ENCODE measurements at places on chromosomes 2 and 18.

- no peak for DNase-seq
Measured at GRCh38 chr2:119371111-119371510, 4.3 kb downstream of the DBI start.

DNA sequence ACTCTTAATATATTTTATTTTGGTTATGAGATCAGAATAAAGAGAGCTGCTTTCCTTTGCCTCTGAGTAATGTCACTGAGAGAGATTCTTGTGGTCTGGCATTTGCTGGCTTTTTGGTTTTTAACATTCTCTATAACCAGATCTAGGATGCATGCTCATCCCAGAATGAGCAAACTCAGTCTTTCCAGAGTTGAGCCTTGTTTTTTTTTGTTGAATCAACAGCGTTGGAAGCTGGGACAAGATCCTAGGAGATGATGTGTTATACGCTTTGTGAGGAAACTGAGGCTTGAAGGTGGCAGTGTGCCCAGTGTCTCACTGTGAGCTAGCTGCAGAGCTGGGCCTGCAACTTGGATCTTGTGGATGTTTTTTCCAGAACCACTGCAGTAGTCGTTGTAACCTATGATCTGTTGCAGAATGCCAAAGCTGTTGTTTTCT, 19.5 kb downstream of the MYO1B start:
- DNase-seq: no peak

DNA sequence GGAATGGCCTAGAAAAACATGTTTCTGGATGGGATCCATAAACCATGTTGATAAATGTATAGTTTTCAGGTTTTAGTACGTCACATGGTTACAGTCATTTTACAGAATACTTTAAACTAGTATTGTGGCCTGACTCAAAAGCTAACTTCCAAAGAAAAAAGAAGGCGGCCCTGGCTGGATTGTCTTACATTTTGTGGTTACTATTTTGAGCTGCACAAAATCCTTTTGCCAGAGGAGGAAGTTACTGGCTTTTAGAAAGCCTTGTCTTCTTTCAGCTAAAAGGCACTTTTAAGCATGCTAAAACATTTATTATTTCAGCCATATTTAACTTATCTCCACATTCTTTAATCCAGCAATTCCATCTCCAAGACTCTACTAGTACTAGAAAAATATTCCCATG, 227.9 kb downstream of the CDH2 start:
- no peak for DNase-seq

- no peak for DNase-seq
Measured at GRCh38 chr2:101500180-101500579, 25.3 kb upstream of the RFX8 start.

DNA sequence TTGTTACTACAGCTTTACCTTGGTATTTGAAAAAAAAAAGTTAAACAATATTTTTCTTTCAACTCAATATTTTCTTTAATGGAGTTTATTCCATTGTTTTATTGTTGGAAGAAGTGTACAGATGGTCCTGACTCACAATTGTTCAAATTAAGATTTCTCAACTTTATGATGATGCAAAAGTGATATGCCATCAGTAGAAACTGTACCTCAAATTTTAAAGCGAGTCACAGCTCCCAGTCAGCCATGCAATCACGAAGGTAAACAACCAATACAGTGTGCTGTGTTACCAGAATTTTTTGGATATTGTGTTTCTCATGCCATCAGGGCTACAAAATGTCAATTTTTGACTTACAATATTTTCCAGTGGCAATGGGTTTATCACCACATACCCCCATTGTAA, 54.0 kb upstream of the COL5A2 start:
- no peak for DNase-seq

DNA sequence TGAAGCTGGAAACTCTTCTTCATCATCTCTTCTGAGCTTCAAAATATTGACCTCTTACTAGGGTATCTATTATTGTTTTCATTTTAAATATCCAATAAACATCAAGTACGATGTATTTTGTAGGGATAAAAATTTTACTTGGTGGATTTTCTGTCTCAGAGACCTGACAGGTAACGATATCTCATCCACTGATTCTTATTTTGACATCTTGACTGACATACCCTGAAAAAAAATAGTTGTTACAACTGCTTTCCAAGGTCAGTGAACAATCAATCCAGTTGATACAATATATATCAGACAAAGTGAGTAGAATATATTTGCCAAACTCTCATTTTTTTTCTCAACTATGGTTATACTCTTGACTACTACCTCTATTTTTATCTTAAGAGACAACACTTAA, 963.7 kb upstream of the CDH2 start:
- DNase-seq: no peak

GRCh38 chr2:205617905-205618304, 64.4 kb upstream of the NRP2 start:
- DNase-seq: no peak

DNA sequence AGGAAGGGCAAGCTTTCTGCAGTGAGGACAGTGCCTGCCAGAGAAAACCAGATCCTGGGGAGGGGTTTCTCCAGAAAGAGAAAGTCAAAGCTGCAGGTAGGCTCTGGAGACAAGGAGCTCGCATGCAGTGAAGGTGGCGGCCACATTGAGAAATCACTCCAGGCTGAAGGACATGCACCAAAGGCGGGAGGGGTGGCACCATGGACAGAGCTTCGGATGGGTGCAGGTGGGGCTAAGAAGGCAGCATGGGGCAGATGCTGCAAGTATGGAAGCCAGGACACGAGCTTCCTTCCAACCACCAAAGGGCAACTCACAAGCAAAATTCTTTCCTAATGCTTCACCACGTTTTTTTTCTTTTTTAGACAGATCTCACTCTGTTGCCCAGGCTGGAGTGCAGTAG, 104.4 kb upstream of the SLC35G4 start:
- no peak for DNase-seq

DNA sequence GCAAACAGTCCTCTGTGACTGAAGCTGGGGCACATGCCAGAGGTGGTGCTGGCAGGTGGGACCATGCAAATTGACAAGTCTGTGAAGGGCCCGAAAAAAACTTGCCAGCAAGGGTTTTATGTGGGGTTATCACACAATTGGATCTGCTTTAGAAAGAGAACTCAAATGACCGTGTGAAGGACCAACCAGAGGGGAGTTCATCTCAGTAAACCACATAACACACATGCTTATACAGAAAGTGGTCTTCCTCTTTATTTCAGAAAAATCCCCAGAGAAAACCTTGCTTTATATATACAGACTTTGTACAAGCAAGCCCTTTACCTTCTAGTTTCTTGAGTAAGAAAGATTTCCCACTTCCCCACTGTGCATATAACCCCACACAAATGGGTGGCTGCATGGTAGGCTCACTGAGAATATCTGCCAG, 46.7 kb downstream of the KIDINS220 start:
- DNase-seq: no peak

DNA sequence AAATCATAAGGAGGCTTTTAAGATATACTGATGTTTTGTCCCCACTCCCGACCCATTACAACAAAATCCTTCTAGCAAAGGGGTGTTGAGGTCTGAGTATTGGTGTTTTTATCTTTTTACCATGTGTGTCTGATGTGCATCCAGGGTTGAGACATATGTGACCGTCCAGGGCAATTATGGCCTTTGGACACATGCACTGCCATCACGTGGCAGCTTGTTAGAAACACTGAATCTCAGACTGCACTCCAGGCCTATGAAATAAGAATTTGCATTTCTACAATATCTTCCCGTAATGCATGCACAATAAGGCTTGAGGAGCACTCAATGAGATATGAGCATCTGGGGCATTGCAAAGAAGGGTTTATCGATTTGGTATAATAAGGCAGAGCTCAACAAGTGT, 235.1 kb upstream of the ZNF804A start:
- DNase-seq: no peak

DNA sequence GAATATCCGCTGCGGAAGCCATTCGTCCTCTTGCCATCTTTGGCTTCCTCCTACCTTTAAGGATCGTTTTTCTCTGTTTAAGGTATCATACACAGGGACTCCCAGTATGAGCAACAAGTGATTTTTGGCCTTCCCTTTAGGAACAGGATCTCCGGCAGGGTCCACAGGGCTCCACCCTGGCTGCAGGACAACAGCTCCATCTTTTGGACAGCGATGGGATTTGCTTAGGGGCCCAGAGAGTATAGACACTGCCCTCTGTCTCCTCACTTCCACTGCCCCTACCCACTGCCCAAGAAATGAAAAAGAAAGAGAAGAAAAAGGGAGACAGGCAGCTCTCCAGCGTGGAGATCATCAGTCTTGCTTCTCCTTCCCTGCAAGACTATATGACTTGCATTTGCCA, 224.5 kb downstream of the UXS1 start:
- DNase-seq: no peak

DNA sequence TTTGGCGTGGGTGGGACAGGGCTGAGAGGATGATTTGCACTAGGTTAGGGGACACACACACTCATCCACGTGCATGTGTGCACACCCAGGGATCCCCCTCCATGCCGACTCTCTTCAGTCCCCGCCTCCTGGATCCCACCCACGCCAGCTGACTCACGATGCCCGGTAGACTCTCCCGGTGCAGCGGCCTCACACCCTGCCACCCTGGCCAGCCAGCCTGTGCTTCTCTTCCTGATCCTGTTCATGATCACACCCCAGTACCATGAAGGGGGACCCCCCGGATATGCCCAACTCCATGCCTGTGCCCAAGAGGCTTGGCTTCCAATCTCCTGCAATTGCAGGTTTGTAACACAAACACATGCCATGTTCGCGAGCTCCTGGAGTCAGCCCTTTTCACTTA, 157.8 kb upstream of the HDAC4 start:
- DNase-seq: no peak

DNA sequence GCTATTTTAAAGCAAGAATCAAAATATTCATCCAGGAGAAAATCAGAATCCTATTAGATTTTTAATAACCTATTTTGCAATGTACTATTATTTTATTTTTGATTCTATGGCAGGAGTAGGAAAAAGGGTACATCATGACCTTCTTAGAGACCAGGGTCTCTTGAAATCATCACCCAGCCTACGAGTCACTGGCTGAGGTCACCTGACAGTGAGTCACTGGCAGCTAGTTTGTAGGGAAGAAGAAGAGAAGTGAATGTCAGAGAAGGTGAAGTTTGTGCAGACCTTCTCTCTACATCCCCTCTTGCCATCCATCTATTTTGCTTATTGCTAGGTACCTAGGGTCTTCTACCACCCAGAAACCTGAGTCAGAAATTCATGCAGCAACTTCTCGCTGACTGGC, 144.2 kb downstream of the ALK start:
- no peak for DNase-seq

GRCh38 chr2:85770786-85771409, 17.1 kb downstream of the ATOH8 start:
- no peak for DNase-seq

DNA sequence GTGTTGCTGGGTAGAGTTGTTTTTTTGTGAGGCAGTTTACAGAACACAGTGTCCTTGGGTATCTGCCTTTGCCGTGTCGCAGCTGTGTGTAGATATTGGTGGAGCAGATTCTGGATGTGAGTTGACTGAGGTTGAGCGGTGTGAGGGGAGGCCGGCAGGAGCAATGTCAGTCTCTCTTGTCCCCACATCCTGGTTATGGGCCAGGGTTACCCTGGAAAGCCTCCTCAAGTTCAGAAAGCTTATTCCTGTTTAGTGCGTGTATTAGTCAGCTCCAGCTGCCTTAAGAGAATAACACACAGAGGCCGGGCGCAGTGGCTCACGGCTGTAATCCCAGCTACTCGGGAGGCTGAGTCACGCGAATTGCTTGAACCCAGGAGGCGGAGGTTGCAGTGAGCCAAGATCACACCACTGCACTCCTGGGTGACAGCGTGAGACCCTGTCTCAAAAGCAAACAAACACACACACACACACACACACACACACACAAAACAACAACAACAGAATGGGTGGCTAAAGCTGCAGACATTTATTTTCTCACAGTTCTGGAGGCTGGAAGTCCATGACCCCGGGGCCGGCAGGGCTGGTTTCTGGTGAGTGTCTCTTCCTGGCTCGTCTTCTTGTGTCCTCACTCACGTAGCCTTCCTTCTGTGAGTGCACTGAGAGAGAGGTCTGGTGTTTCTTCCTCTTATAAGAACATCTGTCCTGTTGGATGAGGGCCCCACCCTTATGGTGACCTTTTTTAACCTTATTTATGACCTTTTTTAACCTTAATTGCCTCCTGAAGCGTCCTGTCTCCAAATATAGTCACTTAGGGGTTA, 5.1 kb downstream of the NCK2 start:
- DNase-seq: no peak

GRCh38 chr2:172655091-172655837, 80.4 kb upstream of the RAPGEF4 start:
- no peak for DNase-seq

- DNase-seq: no peak
Measured at GRCh38 chr2:109438146-109438545, 175.6 kb downstream of the SEPTIN10 start.

- no peak for DNase-seq
Measured at GRCh38 chr2:56185101-56185581, 1.4 kb downstream of the CCDC85A start.

DNA sequence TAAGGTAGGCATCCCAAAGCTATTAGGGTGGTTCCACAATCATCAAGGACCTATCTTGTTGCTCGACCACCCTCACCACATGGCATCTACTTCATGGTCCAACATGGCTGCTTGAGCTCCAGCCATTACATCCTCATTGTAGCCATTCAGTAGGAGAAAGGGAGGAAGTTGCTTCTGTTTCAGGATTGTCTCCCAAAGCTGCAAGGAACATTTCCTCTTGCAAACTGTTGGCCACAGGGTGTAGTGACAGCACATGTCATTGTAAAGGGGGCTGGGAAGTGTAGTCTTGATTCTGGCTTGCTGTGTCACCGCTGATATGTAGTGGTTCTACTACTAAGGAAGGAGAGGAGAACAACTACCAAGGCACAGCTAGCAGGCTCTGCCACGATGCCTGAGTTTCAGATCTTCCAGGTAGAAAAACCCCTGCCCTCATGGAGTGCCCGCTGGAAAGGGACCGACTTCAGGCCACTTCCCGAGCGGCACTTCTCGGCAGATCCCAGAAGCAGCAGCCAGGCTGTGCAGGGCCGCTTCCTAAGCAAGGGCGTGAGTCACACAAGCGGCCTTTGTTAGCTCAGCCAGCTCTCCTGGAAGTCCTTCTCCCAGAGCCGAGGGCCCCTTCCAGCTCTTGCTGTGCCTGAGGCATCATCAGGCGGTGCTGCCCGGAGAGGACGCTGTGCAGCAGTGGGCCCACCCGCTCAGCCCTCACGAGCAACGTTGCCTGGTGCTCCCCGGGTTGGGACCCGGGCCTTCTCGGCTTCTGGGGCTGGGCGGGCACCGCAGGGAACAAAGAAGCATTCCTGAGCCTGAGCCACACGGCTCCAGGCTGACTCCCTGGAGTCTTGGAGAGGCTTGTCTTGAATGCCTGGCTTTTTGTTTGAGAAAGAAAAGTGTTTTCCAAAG, 58.2 kb downstream of the HS6ST1 start:
- no peak for DNase-seq

DNA sequence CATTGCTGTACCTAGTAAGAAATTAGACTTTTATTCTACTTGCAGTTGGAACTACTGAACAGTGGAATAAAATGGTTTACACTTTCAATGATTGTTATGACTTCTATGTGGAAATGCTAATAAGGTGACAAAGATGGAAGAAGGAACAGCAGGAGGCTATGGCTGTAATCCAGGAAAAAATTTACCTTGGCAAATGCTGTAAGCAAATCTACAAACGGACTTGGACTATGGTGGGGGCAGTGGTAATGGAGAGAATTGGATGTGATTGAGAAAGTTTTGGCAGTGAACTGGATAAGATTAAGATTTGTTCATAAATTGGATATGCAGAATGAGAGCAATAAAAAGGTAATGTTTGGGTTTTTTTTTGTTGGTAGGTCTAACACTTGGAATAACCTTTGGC, 111.0 kb upstream of the ERBB4 start:
- no peak for DNase-seq
